Stimulated activated CD8-positive, alpha-beta memory T cell treated with anti-CD3 and anti-CD28 coated beads, Interleukin-15, amount 100 ng/mL, for 4 hours (primary cell): ENCODE measurements at places on chromosomes 4 and X.
A peak's percentile ranks its signal among the peaks of the same experiment; 100 is the strongest.

GRCh38 chrX:145856181-145856580, 38.6 kb downstream of the SLITRK2 start:
- DNase-seq: no peak

DNA sequence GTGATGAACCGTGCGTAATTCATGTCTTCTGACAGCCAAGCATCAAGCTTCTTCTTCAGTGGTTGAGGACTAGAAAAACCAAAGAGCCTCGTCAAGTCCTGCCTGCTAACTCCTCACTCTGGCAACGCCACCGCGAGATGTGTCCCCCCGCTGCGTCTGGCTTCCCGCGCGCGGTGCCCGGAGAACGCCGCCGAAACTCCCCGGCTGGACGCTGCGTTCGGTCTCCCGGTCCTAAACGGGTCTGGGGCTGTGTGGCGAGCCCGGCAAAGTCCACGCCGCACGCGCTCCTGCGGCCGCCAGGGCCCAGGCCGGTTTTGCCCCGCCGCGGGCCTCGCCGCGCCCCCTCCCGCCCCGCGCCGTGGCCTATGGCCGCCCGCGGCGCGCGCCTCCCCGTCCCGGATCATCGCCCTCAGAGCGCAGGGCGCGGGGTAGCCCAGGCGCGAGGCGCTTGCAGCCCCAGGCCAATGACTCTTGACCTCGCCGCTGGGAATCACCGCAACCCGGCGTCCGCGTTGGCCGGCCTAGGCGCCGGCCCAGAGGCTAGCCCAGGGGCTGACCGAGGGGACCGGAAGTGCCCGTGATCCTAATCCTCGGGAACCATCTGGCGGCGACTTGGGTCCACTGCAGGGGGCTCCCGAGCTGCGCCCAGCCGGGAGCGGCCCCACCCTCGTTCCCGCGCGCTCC, at the start of gene AADAT:
AADAT (minus strand) TSS at position 289 of the 684 bp plus-strand sequence; CDS start at position 23, 266 bp downstream.
- no peak for DNase-seq

DNA sequence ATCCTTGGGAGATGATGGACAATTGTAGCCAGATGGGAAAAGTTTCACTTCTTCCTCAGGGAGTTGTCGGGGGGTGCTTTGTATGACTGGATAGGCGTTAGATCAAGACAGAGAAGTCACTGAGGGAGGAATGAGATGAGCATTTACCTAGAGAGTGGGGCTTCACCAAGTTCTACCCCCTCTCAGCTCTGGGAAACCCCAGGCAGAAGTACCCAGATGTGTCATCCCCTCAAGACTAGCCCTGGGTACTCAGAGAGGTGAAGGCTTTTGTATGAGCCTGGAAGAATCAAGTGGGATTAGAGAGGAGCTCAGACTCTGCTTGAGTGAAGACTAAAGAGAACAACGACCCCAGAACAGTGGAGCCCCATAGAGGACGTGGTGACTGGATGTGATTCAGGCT, 1.9 kb downstream of the MAGEB1 start:
- no peak for DNase-seq

DNA sequence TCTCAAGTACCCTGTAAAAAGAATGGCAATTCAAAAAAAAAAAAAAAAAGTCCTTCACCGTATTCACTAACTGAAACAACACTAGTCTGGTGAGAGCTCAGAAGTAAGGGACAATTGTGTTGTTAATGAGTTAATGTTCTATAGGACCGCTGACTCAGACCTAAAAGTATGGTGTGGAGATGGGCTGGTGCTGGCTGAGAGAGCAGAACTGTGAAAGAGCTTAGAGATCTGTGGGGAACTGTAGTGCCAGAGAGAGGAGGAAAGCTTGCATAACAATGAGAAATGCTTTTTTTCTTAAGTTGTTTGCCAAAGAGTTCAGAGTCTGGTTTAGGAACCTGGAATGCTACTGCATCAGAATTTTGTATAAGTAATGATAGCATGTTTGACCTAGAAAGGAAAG, 65.1 kb downstream of the LHFPL1 start:
- no peak for DNase-seq

- no peak for DNase-seq
Observed at GRCh38 chr4:5824635-5825034, 68.3 kb downstream of the CRMP1 start.

- DNase-seq: no peak
Observed at GRCh38 chrX:132433551-132433950, 55.3 kb downstream of the MBNL3 start.

- no peak for DNase-seq
Observed at GRCh38 chr4:186291256-186291890, 25.4 kb downstream of the F11 start.

GRCh38 chr4:17475481-17475880, 36.4 kb downstream of the QDPR start:
- no peak for DNase-seq

DNA sequence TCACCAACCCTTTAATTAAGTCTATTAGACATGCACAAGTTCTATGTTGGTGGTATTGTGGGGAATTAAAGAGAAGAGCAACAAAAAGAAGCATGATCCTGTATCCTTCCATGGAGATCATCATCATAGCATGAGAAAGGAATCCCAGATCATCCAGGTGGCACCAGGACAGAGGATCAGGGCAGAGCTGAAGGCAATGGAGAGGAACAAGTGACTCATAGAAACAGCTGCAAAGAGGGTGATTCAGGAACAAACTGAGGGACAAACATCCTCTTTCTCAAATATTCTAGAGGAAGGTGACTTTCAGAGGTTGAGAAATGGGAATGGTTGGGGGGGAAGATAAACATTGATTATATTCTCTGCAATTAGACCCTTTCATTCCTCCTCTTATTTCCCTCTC, 105.5 kb upstream of the OTUD4 start:
- DNase-seq: no peak

- no peak for DNase-seq
Observed at GRCh38 chr4:15586066-15586465, 69.1 kb downstream of the FBXL5 start.

DNA sequence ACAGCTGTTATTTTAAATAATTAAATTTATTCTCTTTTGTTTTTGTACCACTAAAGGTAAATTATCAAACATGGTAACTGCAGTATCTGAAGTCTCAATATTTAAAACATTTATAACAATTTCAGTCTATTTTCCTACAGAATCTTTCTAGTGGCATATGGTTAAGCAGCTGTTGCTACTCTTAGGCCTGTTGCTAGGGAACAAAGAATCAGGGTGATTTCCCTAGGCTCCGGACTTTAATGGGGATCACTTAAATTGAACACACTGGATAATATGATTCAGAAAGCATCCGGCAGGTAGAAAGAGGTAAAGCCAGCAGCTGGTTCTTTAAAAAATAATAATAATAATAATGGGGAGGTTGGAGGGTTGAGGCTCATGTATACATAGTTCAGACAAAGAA, 17.6 kb downstream of the FBXO8 start:
- no peak for DNase-seq

GRCh38 chrX:48938721-48939425, 18.5 kb downstream of the OTUD5 start:
- no peak for DNase-seq

GRCh38 chrX:133985164-133985966, at the start of gene GPC3:
TSS of gene GPC3 (minus strand) at chrX:133985594.
- peak; percentile 7 for DNase-seq

DNA sequence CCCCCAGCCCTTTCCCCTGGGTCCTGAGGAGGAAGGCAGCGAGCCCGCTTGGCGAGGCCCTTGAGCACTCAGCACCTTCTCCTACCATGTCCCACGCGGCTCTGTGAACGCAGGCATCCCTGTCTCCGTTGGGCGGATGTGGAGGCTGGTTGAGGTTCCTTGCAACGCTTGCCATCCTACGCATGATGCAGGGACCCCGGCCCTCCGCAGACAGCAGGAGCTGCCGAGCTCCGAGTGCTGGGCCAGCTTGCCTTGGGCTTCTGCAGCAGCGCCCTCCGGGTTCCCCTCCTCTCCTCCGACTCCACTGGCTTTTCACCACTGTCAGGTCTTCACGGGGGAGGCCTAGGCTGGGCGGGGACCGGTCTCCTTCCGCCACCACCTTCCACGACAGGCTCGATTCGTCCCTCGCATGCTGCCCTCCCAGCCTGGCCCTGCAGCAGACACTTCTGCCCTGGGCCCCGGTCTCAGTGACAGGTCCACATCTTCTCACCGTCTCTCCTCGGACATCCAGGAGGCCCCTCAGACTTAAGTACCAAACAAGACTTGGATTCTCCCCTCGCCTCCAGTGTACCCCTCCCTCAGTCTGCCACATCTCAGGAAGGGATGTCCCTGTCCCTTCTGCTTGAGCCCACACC, 67.6 kb upstream of the HGFAC start:
- no peak for DNase-seq

DNA sequence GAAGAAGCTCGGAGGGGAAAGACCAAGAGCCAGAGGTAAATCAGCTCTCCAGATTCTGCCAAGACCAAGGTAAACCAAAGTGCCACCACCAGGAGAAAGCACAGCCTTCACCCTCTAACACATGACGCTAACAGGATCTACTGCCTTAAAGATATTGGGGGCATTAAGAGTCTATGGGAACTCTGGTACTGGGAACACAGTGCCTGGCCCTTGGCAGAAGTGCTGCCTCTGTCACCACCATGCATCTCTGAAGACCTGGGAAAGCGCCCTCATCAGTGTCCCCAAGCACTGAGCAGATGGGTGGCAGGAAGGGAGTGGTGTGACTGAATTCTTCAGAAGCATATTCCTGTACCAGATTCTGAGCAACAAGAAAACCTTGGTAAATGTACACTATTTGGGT, 1.3 kb downstream of the QDPR start:
- DNase-seq: no peak

DNA sequence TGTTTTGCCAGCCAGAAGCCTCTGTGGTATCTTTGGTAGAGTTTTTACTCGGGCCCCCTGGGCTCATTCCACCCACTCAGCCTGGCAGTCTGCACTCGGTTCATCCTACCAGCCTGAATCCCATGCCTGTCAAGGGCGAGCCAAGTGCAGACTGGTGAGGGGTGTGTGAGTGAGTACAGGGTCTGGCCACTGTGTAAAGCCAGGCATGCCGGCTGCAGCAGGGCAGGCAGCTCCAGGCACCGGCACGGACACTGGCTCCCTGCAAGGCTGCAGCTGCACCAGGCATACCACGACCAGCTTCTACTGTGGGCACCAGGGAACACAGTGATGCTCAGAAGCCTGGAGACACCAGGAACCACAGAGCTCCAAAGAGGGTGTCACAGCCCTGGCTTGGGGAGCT, 194.0 kb upstream of the GALNT7 start:
- no peak for DNase-seq

DNA sequence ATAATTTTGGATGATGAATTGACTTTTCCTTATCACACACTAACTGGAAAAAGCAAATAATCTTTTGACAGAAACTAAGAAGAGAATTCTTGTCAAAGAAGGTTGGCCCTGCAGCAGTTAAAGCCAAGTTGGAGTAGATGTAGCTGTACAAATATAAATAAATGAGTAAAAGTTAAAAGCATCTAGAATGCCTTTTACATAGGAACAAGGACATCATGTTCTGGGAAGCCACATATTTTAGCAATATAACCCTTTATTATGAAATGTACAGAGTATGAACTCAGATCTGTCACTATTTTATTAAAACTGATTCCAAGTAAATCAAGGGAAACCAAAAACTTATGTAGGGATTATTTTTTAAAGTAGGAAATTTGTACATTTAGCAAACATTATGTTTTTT, 269.4 kb upstream of the FAT4 start:
- no peak for DNase-seq

- no peak for DNase-seq
Observed at GRCh38 chr4:148415500-148415899, 26.7 kb downstream of the NR3C2 start.

DNA sequence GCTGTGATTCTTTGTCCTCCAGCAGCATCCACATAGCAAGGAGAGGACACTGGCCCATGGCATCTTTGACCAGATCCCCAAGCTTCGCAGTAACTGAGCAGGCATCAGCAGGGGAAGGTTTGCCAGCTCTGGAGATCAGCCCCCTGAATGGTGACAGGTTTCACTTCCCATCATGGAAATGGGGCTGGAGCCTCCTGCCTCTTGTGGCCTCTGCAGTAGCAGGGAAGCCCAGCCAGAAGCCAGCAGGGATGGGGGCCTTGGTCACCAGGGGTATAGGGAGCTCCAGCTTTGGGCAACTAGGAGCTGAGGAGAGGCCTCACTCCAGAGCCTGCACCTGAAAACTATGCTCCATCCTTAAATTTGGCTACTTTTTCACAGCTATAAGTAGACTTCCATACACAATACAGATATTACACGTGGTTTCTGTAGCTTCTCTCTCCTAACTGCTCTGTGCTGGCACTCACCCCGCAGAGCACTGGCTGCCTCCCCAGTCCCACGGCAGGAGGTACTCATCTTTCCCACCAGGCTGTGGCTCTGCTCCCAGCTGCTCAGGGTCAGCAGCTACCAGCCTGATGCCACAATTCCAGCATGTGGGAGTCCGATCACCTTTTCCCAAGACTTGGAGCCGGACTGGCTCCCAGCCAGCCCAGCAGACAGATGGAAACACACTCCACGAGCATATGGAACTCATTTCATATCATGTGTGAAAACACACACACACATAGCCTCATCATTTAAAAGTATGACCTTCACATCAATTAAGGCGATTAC, 2.8 kb downstream of the TMEM271 start:
- DNase-seq: no peak

DNA sequence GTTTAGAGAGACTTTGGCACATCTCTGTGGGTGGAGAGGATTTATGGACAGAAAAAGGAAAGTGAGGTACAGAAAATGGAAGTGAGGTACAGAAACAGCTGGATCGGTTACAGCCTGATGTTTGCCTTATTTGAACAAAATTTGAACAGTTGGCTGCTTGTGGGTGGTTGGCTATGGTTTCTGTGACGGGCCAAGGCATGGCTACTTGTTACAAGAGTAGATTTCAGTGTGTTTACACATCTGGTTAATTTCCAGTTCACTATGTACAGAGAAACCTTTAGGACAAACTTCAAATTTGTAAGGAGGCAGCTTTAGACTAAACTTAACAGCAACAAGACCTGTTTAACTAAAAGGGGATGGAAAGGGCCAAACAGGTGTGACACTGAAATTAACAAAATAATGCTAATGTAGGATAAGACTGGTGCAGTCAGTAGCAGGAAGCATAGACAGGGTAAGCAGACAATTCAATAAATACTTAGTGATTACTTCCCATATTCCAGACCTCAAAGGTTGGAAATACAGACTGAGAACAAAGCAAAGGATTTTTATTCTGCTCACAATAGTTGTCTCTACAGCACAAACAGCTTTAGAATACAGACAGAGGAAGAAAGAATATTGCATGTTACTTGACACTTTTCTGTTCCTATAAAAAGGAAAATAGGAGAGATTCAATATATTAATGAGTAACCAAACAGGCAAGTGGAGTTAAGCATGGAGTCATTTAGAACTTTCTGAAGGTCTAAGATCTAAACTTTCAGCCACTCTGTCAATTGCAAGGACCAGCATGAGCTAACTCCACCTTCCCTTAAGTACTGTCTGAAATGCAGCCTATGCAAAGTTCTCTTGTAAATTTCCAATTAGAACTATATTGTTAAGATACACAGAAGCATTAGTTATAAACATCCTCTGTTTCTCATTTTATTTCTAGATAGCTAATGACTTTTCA, 294.4 kb upstream of the FAT4 start:
- no peak for DNase-seq

- no peak for DNase-seq
Observed at GRCh38 chr4:37358748-37359147, 114.2 kb downstream of the NWD2 start.
